Activated gamma-delta T cell (primary cell): ENCODE measurements at places on chromosomes 1 and 21.

GRCh38 chr1:228343191-228343661 is 63.4 kb downstream of the TRIM11 start:
- no peak for DNase-seq

GRCh38 chr1:83796409-83796808 is 202.5 kb downstream of the TTLL7 start:
- no peak for DNase-seq

DNA sequence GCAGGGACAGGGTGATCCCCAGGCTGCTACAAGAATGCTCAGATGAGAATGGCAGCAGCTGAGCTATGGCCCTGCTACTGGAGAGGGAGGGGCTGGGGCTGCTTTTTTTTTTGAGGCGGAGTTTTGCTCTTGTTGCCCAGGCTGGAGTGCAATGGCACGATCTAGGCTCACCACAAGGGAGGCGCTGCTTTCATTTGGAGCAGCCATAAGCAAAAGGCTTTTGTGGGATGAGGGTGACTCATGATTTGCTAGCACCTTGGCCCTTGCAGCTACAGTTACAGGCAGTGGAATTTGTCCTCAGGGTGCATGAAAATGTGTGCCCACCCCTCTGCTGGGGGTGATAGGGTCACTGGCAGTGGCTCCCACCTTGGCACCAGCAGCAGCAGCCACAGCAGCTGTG is 32.4 kb upstream of the CYP4A22 start:
- no peak for DNase-seq

DNA sequence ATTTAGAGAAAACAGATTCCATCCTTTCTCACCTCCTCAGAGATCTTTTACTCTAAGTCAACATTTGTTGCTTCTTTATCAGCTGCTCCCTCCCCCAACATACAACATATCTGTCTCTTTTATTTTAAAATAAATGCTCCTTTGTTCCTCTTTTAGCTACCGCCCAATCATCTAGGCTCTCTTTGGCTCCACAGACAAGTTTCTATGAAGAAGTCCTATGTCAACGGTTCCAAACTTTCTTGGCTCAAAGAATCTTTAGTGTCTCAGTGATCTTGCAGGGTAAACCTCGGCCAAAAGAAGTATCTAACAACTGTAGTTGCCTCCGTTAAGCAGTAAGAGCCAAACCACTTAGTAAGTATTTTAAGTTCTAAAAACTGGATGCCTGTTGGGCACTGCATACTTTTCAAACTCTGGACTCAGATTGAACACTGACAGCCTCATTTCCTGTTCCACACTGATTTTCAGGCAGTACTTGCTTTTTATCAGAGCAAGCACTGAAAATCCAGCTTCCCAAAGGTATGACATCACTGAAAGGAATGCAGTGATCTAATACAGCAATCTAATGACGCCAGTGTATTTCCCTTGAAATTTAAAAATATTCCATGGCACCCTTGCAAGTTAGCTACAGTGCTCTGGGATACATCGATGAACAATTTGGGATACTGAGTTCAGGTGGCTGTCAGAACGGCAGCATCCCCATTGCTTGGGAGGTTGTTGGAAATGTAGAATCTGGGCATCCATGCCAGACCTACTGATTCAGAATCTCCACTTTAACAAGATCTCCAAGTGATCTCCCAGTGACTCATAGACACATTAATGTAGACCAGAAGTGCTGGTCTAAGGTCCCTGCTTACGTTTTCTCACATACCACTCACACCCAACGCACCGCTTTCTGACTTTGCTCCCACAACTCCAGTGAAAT is 26.8 kb downstream of the EGLN1 start:
- DNase-seq = no peak

- DNase-seq = no peak
These were observed 1.6 kb downstream of the NFIA start for GRCh38 chr1:61083807-61084440.

DNA sequence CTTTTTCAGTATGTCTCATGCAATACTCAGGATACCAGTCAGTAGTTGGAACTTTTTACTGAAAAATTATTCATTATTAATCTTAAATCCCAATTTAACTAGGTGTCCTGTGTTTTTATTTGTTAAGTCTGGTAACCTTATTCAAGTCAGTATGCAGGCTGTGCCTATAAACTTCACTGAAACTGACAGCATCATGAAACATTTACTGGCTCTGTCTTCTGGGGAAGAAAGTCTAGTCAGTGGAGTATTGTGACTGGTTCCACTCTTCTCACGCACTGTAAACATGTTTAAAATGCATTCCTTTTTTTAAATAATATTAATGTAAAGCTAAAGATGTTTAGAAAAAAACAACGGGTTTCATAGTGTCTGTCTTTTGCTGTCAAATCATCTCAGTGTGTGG is 739.7 kb downstream of the LTN1 start:
- DNase-seq = no peak

GRCh38 chr1:17633654-17634053 is 94.2 kb downstream of the ARHGEF10L start:
- DNase-seq = no peak

DNA sequence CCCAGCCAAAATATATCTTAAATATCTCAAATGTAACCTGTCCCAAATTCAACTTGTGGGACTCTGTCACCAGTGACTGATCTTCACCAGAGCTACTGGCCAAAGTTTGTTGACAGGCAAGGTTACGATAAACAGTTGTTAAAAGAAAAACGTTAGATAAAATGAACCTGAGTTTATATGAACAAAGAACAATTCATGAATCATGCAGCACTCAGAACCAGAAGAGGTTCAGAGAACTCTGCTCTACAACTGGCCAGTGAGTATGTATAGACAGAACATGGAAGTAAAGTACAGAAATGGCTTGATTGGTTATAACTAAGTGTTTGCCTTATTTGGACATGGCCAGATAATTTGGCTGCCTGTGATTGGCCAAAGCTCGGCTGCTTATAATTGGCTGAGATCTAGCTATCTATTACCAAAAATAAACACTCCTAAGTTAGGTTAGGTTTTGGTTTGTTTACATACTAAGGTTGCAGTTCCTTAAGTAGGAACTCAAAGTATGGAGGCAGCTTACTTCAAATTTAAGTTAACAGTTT is 25.5 kb downstream of the BTBD8 start:
- no peak for DNase-seq

- no peak for DNase-seq
These were observed 17.5 kb downstream of the ADGRB2 start for GRCh38 chr1:31746687-31747086.

GRCh38 chr1:229249854-229250644 is 20.9 kb upstream of the RAB4A start:
- no peak for DNase-seq

GRCh38 chr21:16634515-16634914 is 878.3 kb upstream of the CXADR start:
- DNase-seq = no peak

GRCh38 chr1:110682898-110683297 is 8.2 kb upstream of the KCNA3 start:
- DNase-seq = no peak

DNA sequence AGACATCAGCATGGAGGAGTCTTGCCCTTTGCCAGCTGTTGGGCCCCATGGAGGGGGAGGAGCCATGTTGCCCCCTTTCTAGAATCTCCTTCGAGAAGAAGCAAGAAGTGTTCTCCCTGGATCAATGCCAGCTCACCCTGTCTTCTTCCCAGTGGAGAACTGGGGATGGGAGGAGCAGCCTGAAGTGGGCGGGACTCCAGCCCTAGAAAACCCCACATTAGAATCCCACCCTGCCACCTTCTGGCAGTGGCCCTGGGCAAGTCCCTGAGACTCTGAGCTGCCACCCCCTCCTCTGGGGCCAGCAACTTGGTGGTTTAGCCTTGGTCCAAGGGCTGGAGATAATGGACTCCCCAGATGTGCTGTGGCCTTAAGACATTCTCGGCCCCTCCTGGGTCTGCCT is 51.7 kb downstream of the PAX7 start:
- DNase-seq = no peak

DNA sequence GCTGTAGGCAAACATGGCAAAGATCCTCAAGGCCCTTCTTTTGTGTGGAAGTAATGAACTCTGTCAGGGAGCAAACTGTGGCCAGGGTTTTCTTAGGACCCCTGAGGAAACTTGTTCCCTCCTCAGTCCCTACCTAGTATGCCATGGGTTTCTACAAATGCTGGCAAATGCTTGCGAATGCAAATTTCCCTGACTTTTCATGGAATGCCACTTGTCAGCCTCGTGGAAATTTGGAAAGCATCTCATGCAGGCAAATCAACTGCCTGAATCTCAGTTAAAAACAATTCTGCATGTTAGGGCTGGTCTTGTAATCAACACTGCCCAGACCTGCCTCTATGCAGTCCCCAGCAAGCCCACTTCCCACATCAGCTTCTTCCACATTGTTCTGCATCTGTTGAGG is 334.9 kb upstream of the AJAP1 start:
- DNase-seq = no peak

- DNase-seq = no peak
These were observed 102.4 kb downstream of the DMRTB1 start for GRCh38 chr1:53561503-53562105.

DNA sequence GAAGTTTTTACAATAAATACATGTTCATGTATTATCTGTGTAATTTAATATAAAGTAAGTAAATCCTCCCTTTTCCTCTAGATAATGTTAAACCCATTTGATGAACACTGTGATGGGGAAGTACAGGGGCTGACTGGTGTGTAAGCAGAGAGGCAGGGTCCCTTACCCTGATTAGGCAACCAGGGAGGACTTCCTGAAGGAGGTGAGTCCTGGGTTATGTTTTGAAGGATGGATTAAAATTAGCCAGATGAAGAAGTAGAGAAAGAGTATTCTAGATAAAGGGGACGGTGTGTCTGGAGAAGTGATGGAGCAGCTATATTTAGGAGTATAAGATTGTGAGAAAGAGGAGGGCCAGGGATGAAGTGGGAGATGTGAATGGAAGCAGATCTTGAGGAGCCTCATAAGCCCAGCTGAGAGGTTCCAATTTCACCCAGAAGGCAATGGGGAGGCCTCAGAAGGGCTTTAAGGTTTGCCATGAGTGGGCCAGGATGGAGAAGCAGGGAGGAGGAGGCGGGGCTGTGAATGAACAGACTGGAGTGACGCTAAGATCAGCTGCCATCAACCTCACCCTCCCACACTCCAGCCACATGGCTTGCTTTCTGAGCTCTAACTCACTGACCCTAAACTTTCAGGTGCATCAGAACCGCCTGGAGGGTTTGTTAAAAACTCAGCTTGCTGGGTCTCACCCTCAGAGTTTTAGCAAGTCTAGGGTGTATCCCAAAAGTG is 30.9 kb upstream of the ID3 start:
- no peak for DNase-seq

GRCh38 chr1:37474697-37475379 is 458 bp downstream of the ZC3H12A start:
- no peak for DNase-seq

GRCh38 chr1:23489842-23490241 is 5.9 kb upstream of the ASAP3 start:
- DNase-seq = no peak

DNA sequence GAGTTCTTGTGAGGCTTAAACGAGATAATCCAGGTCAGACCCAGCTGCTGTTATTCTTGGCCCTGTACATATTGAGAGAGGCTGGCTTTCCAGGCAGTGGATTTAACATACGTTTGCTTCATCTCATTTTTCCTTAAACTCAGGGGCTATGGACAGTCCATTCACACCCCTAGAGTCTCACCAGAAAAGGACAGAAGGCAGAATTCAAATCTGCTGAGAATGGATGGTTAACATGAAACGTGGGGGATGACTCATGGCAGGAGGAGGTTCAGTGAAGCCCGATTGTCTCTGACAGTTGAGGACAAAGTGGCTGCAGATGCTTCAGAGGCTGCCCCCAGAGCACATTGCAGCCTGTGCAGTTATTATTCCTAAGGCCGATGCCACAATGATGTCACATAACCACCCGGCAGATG is 39.5 kb downstream of the TGFB2 start:
- no peak for DNase-seq

DNA sequence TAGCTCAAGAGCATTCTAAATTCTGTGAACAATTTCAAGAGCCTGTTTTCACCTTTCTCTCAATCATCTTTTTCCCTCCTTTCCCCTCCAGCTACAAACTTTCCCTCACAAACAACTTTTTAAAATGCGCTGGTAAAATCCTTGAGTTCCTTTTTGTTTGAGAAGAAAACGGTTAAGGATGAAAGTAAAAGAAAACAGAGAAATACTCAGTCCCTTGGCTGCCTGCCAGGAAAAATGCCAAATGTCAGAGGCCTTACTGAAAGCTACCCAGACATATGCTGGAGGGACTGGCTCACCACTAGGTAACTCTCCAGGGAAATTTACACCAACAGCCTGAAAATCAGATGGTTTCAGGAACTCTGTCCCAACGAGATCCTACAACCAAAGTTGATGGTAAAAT is 11.0 kb upstream of the SERBP1 start:
- no peak for DNase-seq

- DNase-seq = no peak
These were observed 74.5 kb downstream of the ITPKB start for GRCh38 chr1:226664413-226665101.

- DNase-seq = no peak
These were observed 94.2 kb downstream of the DISC1 start for GRCh38 chr1:231720652-231721325.

- no peak for DNase-seq
These were observed 15.9 kb upstream of the MYOC start for GRCh38 chr1:171668372-171668771.

DNA sequence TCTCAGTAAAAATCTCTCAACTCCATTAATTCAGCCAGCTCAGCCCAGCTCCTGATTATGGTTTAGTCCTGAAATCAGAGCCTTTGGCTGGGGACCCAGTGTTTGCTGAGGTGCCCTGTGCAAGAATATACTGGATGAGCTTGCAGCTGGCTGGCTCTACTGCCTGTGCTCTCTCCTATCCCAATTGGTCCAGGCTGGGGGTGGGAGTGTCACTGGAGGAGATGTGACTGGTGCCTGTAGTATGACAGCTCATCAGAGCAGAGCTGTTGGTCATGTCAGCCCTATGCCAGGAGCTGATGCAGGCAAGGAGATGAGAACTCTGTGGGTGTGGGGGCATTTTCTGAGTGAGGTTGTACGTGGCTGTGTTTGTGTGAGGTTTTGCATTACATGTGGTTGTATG is 87.0 kb downstream of the TNR start:
- DNase-seq = no peak

GRCh38 chr1:107196973-107197562 is 56.2 kb downstream of the NTNG1 start:
- DNase-seq = no peak

- DNase-seq = no peak
These were observed 313.1 kb upstream of the TMPRSS15 start for GRCh38 chr21:18716578-18717138.
